ENCODE measurements at places on chromosomes 4 and X.

- DNase-seq, result no peak
These were observed 715.0 kb downstream of the GRID2 start for GRCh38 chr4:93018806-93019205.

DNA sequence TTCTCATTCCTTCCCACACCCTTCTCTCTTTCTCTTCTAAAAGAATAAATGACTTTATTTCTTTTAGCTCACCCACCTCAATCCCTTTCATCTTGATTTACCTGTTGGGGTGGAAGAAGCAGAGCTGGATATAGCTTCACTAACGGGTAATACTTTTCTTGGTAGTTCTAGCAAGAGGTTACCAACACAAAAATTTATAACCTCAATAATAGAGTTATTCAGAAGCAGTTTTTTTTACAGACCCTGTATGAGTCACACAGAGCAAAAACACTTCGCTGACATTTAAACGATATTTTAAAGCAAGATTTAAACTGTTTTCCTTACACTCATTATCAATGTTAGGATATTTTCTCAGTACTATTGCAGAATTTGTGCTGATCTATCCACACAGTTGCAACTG, 42.4 kb downstream of the CBLL2 start:
- DNase-seq, result no peak

GRCh38 chr4:126221282-126221681, 906.5 kb downstream of the FAT4 start:
- DNase-seq, result no peak

- DNase-seq, result no peak
These were observed 248.9 kb downstream of the SCFD2 start for GRCh38 chr4:53116954-53117353.

GRCh38 chrX:70446380-70447350, 2.0 kb downstream of the DLG3 start:
- DNase-seq, result no peak

DNA sequence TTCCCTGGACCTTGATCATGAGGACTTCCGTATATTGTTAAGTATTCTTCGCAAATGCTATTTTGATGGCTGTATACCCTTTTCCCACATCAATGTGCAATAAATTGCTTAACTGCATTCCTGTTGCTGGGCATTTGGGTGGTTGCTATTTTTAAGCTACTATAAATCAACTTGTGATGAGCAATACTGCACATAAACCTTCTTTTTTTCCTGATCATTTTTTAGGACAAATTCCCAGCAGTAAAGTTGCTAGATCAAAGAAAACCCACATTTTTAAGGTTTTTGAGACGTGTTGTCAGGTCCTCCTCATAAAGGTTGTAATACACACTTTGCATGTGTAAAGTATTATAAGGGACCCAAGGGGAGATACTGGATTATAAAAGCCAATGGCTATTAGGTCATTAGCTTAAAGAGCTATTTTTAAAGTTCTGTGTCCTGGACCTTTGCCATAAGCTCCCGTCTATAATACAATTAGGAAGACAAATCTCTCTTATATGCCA, 35.6 kb downstream of the LIMCH1 start:
- DNase-seq, result peak; percentile 36

GRCh38 chr4:56823933-56824600, 2.6 kb upstream of the SPINK2 start:
- DNase-seq, result no peak

DNA sequence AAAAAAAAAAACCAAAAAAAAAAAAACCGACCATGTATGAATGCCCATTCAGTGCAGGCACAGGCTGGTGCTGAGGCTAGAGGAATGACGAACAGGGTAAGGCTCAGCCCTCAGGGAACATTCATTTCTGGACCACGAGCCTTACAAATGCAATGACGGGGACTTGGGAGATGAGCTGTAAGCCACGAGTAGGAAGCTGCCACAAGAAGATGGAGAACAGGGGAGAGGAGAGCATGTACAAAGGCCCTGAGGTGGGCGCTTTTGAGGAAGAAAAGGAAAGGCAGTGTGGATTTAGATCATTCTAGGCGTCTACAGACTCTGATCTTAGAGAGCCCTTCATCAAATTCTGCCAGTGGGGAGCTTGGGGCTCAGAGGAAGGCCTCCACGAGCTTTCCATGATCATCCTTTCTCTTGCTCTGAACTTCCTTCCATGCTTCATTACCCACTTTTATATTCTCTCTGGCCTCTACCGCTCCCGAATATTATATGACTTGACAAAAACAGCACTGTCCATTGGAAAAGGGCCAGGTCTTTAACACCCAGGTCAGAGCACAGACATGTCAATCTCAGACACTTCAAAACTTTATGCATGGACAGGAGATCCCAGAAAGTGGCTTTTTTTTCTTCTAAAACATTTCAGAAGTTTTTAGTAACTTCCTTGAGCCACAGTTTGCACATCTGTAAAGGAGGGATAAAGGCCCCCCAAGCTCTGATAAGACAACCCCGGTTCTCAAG, 3.3 kb upstream of the ZNF518B start:
- no peak for DNase-seq

DNA sequence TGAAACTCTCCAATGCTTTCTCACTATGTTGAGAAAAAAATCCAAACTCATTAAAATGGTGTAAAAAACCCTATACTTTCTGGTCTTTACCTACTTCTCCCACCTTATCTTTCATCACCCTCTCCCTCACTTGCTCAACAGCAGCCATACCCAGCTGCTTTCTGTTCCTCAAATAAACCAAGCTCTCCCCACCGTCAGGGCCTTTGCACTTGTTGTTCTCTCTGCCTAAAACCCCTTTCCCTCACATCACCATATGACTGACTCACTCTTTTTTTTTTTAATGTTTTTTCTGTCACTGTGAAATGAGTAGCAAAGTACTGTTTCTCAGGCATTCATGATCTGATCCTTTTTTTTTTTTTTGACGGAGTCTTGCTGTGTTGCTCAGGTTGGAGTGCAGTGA, 122.3 kb upstream of the TMEM164 start:
- no peak for DNase-seq

DNA sequence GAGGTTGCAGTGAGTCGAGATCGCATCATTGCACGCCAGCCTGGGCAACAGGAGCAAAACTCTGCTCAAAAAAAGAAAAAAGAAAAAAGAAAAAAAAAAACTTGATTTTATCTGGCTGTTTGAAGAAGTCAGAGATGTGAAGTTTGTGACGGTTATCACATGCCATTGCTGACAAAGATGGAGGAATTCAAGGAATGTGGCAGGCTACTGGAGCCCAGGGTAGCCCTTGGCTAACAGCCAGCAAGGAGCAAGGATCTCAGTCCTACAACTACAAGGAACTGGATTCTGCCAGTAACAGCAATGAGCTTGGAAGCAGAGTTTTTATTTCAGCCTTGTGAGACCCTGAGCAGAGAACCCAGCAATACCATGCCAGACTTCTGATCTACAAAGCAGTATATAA, 24.3 kb upstream of the TET2 start:
- DNase-seq, result peak; percentile 29

- no peak for DNase-seq
These were observed 130.6 kb upstream of the GLRA2 start for GRCh38 chrX:14398725-14399124.

GRCh38 chrX:95995583-95995982, 689.1 kb upstream of the DIAPH2 start:
- DNase-seq, result no peak

DNA sequence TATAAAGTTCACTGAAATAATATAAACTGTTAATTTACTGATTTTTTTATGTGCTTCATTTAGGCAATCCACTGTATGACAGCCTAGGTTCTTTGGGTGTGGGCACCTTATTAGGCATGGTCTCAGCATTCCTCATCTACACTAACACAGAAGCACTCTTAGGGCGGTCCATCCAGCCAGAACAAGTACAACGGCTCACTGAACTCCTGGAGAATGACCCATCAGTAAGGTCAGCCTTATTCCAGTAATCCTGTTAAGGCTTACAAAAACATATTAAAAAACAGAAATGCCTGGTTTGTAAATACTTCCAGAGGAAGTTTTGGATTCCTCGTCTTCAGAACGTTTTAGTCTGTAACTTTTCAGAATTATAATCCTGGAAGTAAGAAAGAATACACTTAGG, 80.1 kb downstream of the SLC30A9 start:
- DNase-seq, result no peak

DNA sequence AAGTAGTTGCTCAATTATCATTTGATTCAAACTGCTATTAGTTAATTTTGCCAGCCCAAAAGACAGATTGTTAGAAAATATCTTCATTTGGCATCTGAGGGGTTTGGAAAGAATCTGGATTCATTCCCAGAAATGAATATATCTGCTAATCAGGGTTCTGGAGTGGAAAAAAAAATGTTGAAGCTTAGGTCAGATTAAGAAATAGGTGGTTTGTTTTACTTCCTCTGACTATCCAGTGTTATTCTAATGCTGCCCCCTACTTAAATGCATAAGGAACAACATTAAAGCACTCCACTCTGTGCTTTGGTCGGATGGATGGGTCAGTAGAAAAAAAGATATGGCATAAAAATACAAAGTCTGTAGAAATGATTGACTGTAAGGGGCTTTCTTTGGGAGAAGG, 89.0 kb downstream of the LUZP4 start:
- peak; percentile 21 for DNase-seq

GRCh38 chr4:85423431-85423830, 51.5 kb upstream of the ARHGAP24 start:
- DNase-seq, result peak; percentile 4
